Psoas muscle (tissue), 8 donors: ENCODE measurements at places on chromosomes 12 and 14.

DNA sequence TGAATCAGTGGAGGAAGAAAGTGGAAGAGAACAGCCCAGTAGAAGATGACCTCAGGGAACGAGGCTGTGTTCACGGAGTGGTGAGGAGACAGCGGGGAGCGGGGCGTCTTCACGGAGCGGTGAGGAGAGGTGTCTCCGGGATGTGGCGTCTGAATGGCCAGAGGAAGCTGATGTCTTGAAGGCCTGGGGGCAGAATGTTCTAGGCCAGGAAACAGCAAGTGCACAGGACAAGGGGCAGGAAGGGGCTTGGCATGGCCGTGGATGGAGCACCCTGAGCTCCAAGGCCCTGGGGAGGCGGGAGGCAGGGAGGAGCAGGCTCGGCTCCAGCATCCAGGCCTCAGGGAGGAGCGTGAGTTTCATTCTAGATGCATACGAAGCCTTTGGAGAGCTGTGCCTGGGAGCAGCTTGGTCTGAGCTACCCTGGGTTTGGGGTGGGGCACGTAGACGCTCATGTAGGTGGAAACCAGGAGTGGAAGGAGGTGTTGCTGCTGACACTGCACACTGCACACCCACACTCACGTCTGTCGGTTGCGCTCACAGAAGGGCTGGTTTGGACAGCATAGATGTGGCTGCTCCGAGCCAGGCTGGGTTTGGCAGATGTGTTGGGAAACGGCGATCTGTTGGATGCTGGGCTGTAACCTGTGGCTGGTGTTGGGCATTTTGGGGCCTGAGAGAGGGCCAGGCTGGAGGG lies 131.6 kb downstream of the ADGRD1 start:
- no peak for DNase-seq

GRCh38 chr12:107026806-107027635 lies 40.1 kb upstream of the MTERF2 start:
- no peak for DNase-seq

GRCh38 chr12:1583421-1584078 lies 10.8 kb downstream of the FBXL14 start:
- peak; percentile 31 for DNase-seq

DNA sequence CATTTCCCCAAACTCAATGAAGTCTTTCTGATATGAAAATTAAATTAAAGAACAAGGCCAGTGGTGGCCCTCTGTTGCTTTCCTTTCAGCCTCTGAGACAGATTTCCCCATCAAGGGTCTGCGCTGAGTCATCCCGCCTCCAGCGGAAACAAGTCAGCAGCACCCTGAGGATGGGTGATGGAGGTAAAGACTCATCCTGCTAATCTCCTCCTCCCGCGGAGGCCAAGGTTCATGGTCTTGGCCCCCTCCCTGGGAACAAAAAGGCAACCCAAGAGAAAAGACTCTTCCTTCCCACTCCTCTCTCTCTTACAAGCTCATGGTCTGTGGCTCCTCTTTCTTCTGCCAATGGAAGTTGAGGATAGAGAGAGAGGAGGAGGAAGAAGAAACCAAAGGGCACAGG lies 9.0 kb upstream of the NUMB start:
- DNase-seq: no peak

DNA sequence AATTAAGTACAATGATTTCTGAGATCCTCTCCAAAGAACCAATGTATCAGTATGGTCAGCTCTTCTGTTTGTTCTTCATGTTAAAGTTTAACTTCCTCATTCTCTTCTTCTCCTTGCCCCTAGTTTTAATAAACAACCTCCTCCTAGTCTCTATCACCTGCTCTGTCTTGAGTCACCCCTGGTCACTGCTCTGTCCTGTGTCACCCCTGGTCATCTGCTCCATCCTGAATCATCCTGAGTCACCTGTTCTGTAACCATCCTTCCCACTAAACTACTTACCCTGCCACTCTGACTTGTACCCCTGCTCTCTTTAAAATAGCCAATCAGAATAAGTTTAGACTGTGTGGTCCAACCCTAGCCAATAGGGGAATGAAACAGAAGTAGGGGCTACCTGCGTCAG lies 100.5 kb downstream of the ALG10B start:
- no peak for DNase-seq

DNA sequence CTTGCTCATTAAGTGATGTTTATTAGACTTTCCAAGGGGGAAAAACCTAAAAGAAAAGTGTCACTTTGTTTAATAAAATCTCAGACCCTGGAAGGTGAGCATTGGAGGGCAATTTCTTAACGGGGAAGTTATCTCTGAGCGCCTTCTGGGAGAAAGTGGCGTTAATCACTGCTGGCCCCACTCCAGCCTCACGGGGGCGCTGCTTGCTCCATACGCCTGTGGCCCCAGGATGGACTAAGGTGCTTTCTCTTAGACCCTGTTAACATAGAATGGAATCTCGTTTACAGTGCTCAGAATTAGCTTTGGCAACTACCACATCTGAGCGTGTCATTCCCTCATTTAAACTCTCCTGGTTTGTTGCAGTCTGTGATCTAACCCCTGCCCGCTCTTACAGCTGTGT lies 16.4 kb upstream of the PRIMA1 start:
- DNase-seq: no peak

GRCh38 chr14:96103075-96103474 lies 63.9 kb downstream of the C14orf132 start:
- DNase-seq: no peak

- peak; percentile 44 for DNase-seq
Measured at GRCh38 chr12:130017591-130018449, 114.0 kb upstream of the TMEM132D start.

DNA sequence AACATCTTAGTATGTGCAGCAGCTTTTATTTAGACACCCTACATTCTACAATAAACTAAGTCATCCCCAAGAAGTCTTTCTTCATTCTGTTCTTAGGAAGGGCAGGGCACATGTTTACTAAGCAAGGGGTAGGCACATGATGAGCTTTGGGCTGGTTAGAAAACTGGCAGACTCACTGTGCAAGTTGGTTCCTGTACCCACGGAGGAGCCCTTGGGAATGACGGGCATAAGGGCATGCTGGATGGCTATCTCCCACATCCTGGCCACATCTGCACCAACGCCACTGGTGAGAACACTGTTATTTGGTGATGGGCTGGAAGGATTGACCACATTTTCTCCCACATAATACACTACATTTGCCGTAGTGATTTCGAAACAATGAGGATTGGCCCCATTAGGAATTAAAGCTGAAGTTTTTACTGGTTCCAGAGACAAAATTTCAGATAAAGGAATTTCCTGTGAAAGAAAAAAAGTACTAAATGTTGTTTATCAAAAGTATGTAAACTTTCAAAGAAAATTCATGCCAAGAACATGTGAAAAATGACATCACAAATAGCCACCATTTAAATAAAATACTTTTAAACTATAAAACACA lies 297.0 kb downstream of the PRKD1 start:
- no peak for DNase-seq

GRCh38 chr12:42125388-42125767 lies 19.3 kb downstream of the GXYLT1 start:
- DNase-seq: no peak

GRCh38 chr14:24845851-24846250 lies 204.1 kb downstream of the STXBP6 start:
- no peak for DNase-seq

DNA sequence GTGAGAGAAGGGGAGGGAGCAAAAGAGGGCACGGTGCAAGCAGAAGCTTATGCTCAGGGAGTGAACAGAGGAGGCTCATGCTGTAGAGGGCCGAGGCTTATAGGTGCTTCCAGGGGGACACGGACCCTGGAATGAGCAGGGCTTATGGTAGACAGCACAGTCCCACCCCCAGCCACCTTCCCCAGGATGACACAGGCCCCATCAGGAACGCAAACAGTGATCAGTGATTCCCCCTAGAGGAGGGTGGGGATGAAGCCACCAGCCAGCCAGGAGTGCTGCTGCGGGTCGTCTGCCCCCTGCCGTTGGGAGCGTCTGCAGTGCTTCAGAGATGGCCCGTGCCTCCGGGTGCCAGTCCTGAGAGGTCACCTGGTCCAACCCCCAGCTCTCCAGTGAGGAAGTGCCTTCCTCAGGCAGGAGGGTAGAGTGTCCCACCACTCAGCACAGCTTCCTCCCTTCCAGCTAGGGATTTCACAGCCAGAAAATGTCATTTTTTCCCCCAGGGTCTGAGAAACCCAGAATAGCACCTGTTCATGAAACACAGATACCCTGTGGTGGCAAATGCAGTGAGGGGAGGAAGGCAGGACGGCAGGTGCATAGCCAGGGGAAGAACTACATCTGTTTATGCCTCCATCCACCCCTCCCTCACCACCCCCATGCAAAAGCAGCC lies 60.7 kb downstream of the SLC6A12 start:
- DNase-seq: peak; percentile 64

GRCh38 chr12:9588749-9589148 lies 19.0 kb downstream of the KLRB1 start:
- no peak for DNase-seq

- no peak for DNase-seq
Measured at GRCh38 chr14:23047034-23047634, 5.1 kb downstream of the PSMB11 start.

- no peak for DNase-seq
Measured at GRCh38 chr12:6928703-6929407, 1.1 kb downstream of the ATN1 start.

DNA sequence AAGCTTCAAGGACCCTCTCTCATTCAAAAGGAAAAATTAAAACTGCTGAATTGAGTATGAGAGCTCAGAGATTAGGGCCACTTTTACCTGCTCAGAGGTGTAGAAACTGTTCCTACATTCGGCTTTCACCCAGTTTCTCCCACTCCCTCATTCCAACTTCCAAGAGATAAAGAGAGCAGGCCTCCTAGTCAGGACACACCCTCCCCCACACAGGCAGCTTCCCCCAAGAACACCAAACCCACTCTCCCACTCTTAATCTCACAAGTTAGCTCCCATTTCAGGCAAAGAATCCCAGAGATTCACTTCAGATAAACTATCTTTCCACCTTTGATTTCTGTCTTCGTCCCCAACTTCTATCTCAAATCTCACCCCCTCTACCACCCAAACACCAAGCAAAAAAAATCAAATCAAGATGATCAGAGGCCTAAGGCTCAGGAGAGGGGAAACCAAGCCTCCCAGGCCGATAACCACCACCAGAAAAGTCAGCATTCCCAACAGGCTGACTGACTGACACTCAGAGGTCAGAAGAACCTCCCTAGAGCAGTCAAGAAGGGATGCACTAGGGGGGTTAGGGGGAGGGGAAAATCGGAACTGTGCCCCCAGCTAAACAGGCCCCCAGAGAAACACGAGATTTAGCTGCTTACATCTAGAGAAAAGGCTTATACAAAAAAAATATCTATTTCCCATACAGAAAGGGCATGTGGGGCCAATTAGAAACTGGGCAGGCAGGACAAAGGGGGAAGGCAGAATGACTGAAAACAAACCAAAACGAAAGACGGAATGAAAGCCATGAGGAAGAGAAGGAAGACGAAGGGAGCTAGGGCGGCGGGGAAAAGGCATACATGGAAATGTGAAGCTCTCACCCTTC lies 13.2 kb upstream of the CDH24 start:
- no peak for DNase-seq

DNA sequence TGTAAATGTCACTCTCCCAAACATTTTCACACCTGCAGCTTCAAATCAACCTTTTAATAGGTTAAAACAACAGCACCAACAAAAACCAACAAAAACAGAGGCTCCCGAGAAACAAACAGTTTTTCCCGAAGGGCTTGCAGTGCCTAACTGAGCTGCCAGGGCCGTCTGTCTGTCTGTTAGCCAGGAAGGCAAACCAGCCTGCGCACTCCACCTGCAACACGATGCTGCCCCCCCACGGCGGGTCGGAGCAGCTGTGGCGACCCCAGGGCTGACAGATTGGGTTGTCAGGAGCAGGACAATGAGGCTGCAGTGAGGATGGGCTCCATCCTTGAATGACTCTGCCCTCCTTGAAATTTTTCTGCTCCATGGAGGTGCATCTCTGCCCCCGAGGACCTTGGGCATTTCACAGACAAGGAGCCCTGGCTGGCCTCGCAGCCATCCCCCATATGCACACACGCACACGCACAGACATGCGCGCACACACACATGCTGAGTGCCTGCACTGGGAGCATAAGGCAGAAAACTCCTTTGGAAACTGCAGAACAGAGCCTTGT lies 2.6 kb downstream of the RTL1 start:
- DNase-seq: peak; percentile 52

DNA sequence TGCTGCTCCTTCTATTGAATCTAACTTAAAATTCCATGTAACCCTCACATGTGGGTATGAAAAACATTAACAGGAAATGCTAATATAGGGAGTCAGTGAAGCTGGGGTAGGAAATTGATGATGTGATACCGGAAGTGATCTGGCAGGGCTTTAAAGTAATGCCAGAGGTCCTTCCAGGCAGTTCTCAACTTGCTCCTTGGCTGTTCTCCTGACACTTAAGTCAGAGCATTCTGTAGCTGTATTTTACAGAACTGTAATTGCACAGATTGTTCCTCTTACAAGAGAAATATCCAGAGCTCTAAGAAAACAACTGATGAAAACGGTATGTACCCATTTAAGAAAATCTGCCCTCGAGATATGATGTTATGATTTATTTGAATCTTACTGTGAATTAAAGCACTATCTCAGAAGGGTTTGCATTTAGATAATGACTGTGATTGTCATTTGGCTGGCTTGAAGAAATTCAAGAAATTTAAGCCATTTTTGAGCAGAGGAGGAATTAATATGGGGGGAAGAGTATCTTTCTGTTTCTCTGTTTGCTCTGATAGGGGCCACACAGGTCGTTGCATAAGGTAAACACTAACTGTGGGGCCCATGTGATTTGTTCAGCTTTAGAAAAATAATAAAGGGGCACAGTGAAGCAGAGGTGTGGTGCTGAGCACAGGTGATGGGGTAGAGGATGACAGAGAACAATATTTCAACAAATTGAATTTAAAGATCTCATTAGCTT lies 88.4 kb downstream of the BBS10 start:
- no peak for DNase-seq

DNA sequence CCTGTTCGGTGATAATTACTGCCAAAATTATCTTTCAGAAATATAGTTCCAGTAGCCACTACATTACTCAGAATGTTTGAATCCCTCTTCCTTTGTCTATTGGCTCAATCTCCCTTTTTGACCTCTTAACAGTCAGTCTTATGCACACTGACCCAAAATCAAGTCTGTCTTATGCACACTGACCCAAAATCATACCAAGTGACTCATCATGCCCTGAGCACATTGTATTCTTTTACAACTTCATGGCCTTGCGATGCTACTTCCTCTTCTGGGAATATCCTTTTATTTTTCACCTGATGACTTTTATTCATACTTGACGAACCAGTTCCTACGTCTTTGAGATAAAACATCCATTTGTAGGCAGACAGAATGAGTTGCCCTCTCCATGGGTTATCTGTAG lies 182.3 kb downstream of the NPAS3 start:
- no peak for DNase-seq

- DNase-seq: no peak
Measured at GRCh38 chr14:63248211-63248610, 44.0 kb downstream of the RHOJ start.

DNA sequence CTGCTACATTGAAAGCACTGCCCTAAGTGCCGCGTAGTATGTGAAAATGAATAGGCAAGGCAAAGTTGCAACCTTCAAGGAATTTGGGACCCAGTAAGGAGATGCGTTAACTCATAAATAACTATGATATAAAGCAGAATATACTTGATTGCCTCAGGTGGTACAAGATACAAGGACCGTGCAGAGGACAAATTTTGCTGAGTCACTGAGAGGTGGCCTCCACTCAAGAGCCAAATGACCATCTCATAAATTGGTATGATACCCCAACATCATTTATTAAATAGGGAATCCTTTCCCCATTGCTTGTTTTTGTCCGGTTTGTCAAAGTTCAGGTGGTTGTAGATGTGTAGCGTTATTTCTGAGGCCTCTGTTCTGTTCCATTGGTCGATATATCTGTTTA lies 35.7 kb downstream of the IGF1 start:
- no peak for DNase-seq
